ENCODE measurements at places on chromosomes 3 and 15. TPM values are rescaled to one million over a fixed set of nuclear protein-coding genes. Genes with fewer than 3 reads are reported as not detected.

DNA sequence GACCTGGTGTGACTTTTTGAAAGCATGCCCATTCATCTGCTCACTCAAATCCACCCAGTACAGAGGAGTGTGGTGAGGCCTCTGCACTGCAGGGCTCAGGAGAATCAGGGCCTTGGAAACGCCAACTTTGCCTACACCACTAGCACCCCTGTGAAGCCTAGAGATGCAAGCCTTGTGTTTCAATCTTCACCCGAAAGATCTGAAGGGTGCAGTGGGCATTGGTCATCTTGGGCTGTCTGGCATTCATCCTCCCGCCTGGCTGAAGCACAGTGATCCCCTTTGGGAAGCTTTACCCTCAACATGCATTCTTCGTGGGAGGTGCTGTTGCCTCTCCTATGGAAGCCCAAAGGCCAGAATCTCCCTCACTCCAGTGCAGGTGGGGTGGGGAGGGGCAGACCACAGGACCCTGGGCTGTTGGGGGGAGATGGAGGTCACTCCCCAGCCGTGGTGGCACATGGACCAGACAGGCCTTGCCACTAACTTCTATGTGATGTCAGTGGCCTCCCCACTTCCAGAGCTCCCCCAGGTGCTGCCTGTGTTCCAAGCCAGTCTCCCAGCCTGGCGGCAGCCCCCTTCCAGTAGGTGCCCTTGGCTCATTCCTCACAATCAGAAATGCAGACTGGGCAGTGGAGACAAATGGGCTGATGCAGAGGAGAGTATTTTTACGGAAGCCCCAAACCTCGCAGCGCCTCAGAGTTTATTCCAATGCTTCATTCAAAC lies 92.5 kb downstream of the ADAMTS17 start:
- no peak overlapping the region for H3K4me3 ChIP-seq
- no peaks in the 10 kb centered on the region for H3K27me3 ChIP-seq
- no peak for DNase-seq
- H3K4me1 ChIP-seq: no peaks in the 10 kb centered on the region
- H3K36me3 ChIP-seq: no peaks in the 10 kb centered on the region

- no peaks in the 10 kb centered on the region for H3K36me3 ChIP-seq
- H3K27me3 ChIP-seq: no peaks in the 10 kb centered on the region
- no peak for DNase-seq
- no peak overlapping the region for H3K27ac ChIP-seq
- H3K4me1 ChIP-seq: no peaks in the 10 kb centered on the region
Measured at GRCh38 chr3:43790060-43790459, 99.3 kb downstream of the ABHD5 start.

DNA sequence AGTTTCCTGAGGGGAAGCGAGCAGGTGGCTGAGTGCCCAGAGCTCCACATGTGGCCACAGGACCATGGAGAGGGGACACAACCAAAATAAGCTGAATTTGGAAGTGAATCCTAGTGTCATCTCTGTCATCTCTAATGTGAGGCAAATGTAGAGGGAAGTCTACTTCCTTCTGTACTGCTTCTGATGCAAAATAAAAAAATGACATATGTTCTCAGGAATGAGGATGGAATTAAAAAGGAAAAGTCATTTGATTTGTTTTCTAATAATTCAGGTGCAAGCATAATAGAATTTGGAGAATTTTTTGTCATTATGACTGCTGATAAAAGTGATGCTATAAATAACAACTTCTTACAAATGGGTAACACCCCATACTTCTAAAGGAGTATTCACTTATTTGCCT lies 59.5 kb upstream of the POU1F1 start:
- H3K27me3 ChIP-seq: no peaks in the 10 kb centered on the region
- no peak overlapping the region for H3K4me3 ChIP-seq
- no peak overlapping the region for H3K27ac ChIP-seq
- DNase-seq: no peak

Gene PTX3
- not detected for polyA plus RNA-seq

- no peak for DNase-seq
- no peak overlapping the region for H3K4me3 ChIP-seq
- no peak overlapping the region for H3K27ac ChIP-seq
- H3K4me1 ChIP-seq: no peaks in the 10 kb centered on the region
- no peaks in the 10 kb centered on the region for H3K27me3 ChIP-seq
Measured at GRCh38 chr3:8756671-8757070, 12.7 kb downstream of the OXTR start.
